Central memory CD4-positive, alpha-beta T cell (primary cell): ENCODE measurements at places on chromosomes 1 and 21.

DNA sequence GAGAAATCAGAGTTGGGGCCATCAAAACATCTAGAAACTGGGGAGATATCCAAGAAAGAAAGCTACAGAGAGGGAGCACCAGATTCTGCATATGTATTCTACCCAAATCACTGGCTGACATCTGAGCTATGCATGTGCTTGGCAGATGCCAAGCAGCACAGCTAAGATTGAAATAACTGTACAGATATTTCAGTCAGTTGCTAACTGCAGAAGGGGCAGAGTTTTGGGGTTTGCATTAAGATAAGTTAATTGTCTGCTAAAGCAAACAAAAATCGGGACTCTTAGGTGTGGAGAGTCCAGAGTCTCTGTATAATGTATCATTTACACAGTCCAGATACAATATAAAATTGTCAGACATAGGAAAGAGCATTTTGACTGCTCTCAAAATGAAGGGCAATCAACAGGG lies 437.1 kb downstream of the PTBP2 start:
- no peak for DNase-seq

DNA sequence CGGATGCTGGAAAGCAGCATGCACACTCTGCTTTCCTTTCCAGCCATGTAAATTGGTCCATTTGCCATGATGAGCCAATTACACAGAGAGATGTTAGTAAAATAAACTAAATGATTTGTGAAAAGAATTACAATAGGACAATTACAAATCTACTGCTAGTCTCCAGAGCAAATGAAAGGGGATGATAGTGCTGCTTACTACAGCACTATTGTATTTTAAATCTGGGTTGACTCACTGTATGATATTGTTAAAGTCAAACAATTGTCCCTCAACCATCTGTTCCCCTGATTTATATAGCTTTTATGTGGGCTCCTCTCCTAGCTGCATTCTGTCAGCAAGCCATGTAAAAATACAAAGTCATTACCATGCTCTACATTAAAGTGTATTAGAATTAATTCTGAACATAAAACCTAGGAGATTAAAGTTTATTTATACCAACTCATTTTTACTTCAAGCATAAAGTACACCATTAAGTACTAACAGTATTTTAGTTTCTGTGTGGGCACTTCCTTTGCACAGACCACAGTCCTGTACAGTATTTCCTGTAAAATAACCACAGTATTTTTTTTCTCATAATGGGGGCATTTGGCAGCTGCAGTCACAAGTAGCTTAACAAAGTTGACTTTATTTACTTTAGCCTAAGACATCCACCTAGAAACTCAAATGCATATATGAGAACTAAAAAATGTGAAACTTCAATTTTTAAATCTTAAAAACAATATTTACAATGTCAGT lies 135.8 kb downstream of the VAV3 start:
- peak; percentile 9 for DNase-seq

- no peak for DNase-seq
These were observed 37.8 kb upstream of the S1PR1 start for GRCh38 chr1:101198842-101199636.

- DNase-seq = no peak
These were observed 153.5 kb downstream of the RERE start for GRCh38 chr1:8663915-8664329.

GRCh38 chr1:7513081-7513480 lies 258.0 kb upstream of the VAMP3 start:
- DNase-seq = no peak

DNA sequence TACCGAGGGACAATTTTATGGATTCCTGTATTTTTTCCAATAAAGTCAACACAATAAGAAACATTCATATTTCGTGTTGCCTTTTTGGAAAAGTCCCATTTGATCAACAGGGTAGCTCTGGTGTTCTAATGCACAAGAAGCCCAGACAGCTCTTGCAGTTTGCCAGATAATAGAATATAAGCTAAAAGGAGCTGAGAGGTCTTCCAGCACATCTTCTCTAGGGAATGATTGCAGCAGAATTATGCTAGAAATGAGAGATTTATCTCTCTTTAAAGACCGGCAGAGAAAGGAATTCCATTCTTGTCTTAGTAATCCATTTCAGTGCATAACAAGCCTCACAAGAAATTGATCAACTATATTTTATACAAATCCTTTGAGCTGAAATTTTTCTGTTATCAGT lies 25.0 kb upstream of the DDX59 start:
- no peak for DNase-seq

DNA sequence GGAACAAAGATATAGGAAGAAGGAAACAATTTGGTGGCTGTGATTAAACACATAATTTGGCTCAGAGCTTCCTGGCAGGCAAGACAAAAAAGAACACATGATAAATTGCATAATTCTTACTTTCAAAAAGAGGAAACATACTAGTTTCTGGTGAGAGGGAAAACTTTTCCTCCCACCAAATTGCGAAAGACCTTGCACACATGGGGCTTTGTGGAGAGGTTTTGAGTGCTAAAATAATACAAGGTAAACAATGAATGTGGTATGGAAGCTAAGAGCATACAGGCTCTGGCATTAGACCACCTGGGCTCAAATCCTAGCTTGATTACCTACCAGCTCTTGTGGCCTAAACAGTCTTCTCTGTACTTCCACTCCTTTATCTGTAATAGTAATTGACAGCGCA lies 140.2 kb upstream of the HOOK1 start:
- no peak for DNase-seq

DNA sequence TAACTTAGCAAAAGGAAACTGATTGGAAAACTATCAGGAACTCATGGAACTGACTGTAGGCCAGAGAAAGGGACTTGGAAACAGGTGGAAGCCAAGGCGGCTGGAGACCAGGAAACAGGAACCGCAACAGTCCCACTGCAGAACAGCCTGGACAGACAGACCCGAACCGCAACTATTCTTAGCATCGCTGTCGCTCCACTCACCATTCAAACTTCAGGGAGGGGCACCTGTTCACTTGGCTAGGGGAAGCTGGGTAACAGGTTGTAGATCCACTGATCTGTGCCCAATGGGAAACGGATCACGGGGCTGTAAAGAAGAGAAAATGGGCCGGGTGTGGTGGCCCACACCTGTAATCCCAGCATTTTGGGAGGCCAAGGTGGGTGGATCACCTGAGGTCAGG lies 61.9 kb downstream of the CLSTN1 start:
- no peak for DNase-seq

GRCh38 chr1:175232335-175232734 lies 39.8 kb upstream of the KIAA0040 start:
- DNase-seq = no peak

DNA sequence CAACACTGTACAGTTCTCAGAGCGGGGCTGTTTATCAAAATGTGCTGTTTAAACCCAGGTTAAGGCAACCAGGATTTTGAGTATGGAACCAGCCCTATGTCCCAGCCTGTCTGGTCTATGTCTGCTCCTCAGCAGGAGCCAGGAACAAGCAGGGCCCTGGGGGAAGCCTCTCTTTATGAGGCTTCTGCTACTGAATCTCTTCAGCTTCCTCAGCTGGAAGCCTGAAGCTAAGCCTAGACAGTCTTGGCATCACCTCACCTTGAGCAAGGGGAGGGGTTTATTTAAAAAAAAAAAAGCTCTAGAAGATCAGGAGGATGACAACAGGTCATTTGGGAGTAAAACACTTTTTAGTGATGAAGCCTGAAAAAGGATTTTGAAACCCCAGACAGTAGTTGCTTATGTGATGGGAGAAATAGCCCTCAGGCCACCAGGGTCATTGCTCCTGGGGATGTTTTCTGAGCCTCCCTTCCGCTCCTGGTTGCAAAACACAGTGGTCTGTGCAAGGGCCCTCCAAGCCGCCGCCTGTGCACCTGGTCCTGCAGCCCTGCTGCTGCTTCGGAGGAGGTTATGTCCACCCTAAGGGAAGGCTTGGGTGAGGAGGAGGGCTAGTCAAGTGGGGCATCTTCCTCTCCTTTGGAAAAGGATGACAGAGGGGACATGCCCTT lies 21.8 kb upstream of the GRHL3 start:
- no peak for DNase-seq

- no peak for DNase-seq
These were observed 482.4 kb downstream of the PCP4 start for GRCh38 chr21:40349591-40349990.

GRCh38 chr1:61078618-61079295 lies 3.6 kb upstream of the NFIA start:
- no peak for DNase-seq

- DNase-seq = no peak
These were observed 27.8 kb downstream of the CDK18 start for GRCh38 chr1:205532026-205532898.

DNA sequence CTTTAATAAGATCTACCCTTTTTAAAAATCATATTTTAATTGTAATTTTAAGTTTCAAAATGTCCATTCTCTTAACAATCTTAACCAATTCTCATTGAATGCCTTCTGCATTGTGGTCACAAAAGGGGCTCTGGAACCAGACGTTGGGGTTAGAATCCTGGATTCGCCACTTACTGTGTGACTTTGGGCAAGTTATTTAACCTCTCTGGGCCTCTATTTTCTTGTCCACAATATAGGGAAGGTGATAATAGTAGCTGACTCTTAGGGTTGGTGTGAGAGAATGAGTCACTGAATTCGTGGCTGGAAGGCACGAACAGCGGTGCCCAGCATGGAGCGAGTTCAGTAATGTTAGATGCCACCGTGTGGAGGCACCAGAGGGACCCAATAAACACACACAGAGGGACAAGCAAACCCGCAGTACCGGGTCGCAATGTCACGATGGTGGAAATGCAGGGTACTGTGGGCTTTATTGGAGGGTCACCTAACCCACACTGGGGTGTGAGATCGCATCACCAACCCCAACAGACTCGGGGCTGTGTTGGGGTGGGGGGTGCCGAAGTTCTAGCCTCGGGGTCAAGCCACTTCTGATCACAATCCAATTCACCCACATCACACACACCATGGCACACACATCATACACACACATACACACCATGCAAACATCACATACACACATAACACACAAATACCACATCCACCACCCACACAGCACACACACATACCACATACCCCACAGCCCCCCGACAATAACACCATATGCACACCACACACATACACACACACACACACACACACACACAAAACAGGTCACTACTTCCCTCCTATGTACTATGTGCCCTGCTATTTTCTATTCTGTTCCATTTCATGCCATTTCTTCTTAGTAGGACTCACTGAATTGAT lies 27.0 kb upstream of the IFNAR2 start:
- DNase-seq = no peak

DNA sequence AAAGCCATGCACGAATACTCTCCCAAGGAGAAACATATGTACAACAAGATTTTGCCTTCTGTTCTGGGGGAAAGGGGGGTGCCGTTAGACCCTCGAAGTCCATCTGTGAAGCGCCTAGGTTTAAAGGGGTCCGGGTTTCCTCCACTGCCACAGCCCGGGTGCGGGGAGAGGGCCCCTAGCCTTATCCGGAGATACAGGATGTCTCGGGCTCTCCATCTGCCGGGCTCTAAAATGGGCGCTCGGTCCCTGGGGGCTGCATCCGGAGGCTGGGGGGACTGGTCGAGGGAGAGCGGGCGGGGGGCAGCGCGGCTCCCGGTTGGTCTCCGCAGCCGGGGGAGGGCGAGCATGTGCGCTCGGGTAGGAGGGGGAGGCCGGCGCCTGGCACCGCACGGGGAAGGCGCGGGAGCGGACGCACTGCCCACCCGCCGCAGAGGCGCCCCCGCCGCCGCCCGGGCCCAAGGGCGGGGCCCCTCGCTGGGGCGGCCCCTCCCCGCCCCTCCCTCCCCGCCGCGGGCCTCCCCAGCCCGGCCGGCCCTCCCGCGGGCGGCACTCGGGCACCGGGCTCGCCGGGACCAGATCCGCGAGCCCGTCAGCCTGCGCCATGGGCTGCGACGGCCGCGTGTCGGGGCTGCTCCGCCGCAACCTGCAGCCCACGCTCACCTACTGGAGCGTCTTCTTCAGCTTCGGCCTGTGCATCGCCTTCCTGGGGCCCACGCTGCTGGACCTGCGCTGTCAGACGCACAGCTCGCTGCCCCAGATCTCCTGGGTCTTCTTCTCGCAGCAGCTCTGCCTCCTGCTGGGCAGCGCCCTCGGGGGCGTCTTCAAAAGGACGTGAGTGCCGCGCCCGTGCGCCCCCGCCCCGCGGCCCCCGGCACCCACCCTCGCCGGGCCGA lies 63.1 kb downstream of the ELK4 start:
- no peak for DNase-seq

GRCh38 chr1:3788756-3789420 lies 7.4 kb downstream of the LRRC47 start:
- DNase-seq = no peak

GRCh38 chr1:234975122-234975940 lies 153.3 kb downstream of the TOMM20 start:
- no peak for DNase-seq

DNA sequence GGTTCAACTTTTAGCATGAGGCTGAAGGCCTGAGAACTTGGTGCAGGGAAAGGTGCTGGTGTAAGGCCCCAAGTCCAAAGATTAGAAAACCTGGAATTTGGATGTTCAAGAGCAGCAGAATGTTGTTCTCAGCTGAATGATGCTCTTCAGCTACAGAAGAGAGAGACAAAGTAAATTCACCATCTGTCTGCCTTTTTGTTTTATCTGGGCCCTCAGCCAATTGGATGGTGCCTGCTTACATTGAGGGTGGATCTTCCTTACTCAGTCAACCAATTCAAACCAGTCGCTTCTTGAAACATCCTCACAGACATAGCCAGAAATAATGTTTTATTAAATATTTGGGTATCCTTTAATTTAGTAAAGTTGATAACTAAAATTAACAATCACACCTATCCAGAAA lies 748.2 kb upstream of the ADAMTS5 start:
- no peak for DNase-seq

DNA sequence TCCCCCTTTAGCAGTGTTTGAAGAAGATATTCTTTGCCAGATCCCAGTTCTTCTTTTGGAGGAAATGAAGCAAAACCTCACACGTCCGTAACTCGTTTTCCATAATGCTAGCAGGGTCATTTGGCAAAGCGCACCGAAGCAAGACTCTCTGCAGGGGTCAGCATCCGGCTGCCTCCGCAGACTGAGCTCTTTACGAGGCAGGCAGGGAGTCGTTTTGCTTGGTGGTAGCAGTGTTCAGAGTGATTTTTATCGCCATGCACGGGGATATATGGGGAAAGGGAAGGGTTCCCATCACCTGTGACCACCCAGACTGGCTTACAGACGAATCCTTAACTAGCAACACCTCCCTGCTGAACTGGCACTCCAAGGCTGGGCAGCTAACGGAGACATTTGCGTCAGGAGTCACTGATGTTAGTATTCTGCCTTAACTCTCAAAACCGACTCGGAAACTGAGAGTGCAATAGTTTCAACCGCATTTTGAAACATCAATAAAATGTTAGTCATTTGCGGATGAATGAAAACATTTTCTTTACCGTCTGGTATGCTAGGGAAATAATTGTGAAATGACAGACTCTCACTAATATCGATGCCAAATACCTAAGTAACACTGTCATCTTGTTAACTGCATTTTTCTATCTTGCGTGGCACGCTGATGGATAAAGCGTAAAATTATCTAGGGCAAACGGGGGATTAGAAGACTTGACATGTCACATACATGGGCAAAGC lies 2.2 kb upstream of the NEGR1 start:
- no peak for DNase-seq
